ENCODE measurements at places on chromosomes 13 and 19.

DNA sequence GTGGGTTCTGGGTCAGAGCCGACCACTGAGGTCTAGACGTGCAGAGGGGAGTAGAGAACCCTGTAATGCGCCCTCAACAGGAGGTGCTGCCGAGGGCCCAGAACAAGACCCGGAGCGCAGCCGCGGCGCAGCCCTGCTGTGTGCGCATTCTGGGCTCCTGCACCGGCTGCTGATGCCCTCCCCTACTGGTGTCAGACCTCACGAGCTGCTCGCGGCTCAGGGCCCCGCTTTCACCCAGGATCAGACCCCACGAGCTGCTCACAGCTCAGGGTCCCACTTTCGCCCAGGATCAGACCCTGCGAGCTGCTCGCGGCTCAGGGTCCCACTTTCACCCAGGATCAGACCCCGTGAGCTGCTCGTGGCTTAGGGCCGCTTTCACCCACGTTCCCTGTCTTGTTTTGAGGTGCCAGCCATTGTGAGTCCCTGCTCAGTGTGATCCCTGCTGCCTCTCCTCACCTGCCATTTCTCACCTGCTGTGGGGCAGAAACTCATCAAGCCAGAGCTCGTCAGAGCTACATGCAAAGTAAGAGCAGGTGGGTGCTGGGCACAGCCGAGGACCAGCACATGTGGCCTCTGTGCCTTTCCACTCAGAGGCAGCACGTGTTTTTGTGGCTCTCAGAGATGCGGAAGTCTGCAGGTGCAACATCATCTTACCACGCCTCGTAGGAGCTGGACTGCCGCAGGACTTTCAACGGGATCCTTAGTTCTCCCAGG lies 47.0 kb upstream of the C13orf46 start:
- no peak for DNase-seq

GRCh38 chr13:113452942-113453901 lies at the start of gene ADPRHL1:
Gene ADPRHL1, minus strand, starts transcription at chr13:113453488. Its CDS starts 51 bp downstream, at chr13:113453437.
- no peak for DNase-seq

- peak; percentile 27 for DNase-seq
Observed at GRCh38 chr19:16594681-16595091, 22.5 kb upstream of the SLC35E1 start.

DNA sequence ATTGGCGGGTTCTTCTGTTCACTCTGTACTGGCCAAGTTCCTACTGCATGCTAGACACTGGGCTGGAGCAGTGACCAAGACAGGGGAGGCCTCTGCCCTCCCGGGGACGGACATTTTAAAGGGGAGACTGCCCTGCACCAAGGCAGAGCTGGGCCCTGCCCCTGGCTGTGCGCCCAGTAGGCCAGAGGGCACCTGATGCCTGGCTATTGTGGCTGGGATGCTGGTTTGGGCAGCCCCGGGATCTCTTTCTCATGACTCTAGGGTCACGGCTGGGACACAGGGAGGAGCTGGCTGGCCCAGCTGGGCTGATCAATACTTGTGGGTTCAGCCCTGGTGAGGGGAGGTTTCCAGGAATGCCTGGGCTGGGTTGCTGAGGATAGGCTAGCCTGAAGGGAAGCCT lies 17.7 kb downstream of the LIPE start:
- DNase-seq = no peak

- no peak for DNase-seq
Observed at GRCh38 chr13:38385153-38385891, 35.7 kb downstream of the UFM1 start.

DNA sequence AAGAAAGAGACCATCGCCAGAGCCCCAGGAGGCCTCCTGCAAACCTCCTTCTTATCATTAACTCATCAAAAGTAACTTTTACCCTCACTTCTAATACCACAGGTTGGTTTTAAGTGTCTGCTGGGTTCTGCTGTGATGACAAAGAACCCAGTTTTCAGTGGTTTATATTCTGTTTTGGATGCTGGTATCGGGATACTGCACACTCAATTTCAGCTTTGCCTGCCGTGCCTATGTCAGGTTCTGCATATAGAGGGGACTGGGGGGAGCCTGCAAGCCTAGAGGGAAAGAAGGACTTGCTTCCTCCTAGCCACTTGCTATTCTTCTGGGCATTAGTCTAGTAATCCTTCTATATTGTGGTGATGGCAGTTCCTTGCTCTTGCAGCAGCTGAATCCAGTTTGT lies 242.4 kb downstream of the KCNRG start:
- DNase-seq = no peak

DNA sequence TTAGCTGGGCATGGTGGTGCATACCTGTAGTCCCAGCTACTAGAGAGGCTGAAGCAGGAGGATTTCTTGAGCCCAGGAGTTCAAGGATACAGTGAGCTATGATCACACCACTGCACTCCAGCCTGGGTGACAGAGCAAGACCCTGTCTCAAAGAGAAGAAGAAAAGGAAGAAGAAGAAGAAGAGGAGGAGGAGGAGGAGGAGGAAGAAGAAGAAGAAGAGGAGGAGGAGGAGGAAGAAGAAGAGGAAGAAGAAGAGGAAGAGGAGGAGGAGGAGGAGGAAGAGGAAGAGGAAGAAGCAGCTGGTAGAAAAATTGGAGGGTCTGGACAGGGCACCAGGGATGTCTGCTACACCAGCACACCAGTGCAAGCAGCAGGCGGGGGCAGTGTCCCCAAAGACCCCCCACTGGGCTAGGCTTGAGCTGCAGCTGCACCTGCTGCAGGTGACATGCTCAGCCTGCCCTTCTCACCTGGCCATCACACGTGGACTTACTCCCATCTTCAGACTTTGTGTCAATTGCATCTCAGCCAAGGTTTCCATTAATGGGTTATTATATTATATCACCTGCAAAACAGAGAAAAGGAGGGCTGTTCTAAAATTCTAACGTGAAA lies 180.9 kb upstream of the ZNF507 start:
- DNase-seq = no peak

GRCh38 chr19:51317376-51317775 lies 5.9 kb downstream of the IGLON5 start:
- no peak for DNase-seq

GRCh38 chr13:35700671-35701070 lies 224.2 kb upstream of the MAB21L1 start:
- no peak for DNase-seq

- no peak for DNase-seq
Observed at GRCh38 chr19:9906475-9907087, 29.7 kb downstream of the OLFM2 start.

DNA sequence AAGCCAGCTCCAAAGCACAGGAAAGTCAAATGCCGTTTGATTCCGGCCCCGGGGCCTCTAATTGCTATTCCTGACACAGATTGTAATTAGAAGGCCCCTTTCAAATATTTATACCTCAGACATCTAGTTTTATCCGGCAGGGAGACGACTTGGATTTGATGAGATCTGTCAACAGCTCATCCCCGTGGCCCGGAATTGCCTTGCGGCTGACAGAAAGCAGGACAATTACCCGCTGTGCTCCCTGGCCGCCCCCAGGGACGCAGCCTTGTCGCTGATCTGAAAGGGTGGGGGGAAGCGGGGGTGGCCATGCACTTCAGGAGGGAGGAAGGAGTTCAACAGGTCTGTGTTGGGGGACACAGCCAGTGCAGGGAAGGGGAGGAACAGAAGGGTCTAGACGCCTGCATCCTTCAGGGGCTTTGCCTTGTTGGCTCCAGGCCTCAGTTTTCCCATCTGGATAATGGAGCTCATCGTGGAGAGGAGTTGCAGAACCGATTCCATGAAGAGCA lies 1.8 kb upstream of the SHD start:
- DNase-seq = no peak

- no peak for DNase-seq
Observed at GRCh38 chr19:38730731-38731589, 13.3 kb downstream of the CAPN12 start.

DNA sequence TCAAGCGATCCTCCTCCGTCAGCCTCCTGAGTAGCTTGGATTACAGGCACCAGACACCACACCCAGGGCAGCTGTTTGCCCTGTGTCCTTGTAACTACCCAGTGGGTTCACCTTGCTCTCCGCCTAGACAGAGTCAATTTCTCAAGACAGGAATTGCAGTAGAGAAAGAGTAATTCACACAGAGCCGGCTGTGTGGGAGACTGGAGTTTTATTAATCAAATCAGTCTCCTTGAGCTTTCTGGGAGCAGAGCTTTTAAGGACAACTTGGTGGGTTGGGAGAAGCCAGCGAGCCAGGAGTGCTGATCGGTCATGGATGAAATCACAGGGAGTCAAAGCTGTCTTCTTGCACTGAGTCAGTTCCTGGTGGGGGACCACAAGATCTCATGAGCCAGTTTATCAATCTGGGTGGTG lies 20.6 kb upstream of the ADGRE1 start:
- DNase-seq = no peak

DNA sequence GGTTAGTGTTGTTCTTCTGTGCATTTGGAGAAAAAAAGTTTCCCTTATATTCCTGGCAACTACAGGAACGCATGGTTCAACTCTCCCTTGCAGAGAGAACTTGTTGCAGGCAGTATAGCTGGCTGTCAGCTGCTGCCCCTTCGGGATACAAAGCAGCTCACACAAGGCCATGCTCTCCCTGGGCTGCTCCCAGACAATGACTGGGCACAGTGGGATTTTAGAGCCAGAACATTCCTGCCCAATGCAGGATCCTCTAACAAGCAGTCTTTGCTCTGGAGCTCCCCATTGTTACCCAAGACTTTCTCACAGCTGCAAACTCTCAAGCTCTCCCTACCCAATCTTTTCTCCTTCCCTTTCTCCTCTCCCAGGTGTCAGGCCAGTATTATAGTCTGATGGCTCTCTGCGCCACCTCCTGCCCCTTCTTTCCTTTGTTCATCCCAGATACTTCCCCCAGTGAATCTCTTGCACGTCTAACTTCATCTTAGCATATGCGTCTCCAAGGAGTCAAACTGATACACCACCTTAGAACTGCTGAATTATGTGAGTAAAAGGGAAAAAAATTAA lies 27.5 kb upstream of the SERPINE3 start:
- no peak for DNase-seq

GRCh38 chr13:36998624-36999041 lies 507 bp downstream of the ALG5 start:
- DNase-seq = no peak

DNA sequence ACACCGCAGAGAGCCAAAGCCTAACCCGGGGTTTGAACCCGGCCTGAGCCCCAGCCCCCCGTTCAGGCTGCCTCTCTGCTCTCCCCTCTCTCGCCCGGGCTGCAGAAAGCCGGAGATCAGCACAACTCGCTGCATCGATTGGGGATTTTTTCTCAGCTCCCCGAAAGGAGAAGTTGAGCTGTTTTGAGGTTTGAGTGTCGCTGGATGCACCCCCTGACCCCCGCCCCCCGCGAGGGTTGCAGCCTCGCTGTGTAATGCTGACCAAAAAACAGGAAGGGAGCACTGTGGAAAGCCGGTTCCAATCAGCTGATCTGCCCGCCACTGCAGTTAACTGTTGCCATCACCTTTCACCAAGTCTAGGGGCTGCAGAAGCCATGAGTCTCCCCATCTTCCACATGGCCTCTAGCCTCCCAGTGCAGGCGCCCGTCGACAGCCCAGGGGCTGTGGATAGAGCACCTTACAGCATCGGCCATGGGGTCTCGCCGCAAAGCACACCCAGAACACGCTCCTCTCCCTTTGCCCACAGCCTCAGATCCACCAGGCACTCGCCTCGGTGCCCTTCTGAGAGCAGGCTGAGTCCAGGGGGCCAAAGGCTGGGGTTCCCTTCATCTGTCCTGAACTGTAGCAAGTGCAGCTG lies 34.5 kb downstream of the MYO9B start:
- peak; percentile 78 for DNase-seq

DNA sequence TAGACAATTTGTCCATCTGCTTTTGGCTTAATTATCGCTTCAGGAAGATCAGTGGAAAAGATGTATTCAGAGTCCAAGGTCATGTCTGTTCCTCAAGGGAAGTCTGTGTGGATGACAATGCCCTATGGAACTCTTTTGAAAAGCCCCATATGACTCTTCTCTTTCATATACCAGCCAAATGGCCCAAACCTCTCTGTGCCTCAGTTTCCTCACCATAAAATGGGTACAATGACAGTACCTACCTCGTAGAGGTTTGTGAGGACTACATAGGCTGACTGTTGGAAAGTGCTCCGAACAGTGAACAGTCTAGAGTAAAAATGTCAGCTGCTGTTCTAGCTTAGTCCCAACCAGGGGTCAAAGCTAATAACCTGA lies 104.6 kb downstream of the COL4A2 start:
- no peak for DNase-seq

- no peak for DNase-seq
Observed at GRCh38 chr19:51323481-51324166, 12.2 kb downstream of the IGLON5 start.

GRCh38 chr19:16566161-16566560 lies 6.1 kb downstream of the SLC35E1 start:
- DNase-seq = peak; percentile 87

GRCh38 chr19:16386619-16387240 lies 62.1 kb downstream of the KLF2 start:
- DNase-seq = peak; percentile 64

- no peak for DNase-seq
Observed at GRCh38 chr13:71786875-71787274, 80.1 kb downstream of the DACH1 start.

GRCh38 chr13:38856065-38856464 lies 134.6 kb downstream of the STOML3 start:
- no peak for DNase-seq

DNA sequence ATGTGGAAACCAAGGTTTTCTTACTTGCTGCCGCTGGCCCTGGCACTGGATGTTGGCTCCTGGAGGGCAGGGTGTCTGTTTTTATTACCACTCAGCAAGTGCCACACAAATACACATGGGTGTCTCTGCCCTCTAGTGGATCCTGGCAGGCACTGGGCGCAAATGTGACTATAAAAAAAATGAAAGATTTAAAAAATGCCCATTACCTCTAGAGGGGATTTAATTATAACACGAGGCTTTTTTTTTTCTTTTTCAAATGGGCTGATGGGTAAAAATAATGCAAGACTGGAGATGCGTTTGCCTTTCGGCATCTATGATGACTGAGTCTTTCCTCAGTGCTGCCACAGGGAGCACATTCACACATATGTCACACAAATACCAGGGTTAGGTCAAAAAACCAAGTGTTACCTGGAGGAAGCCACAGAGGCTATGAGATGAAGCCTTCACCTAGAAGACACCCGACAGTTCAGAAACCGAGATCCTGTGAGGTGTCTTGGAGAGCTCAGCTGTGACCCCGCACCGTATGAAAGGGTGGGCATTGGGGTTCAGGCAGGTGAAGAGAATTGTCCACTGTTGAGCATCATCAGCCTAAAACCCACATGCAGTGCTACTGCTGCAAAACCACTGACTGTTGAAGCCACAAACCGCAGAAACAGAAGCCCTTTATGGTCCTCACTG lies 25.7 kb downstream of the CHAMP1 start:
- peak; percentile 43 for DNase-seq

DNA sequence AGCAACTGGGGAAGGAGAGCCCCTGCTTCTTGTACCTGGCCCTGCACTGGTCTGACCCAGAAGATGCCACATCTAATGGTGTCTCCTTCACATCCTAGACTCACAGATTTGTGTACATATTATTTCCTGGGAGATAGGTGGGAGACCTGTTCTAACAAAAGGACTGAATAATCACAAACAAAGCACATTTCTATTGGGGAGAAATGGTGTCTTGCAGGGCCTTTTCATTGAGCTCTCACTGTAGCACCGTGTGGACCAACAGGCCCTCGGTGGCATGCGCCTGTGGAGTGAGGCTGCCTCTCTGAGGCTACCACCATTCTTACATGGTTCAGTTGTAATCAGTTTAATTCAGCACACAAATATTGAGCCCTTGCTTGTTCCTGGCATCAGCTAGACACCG lies 989 bp upstream of the SACS start:
- DNase-seq = no peak
